ENCODE measurements at places on chromosomes 6 and 20. TPM values are rescaled to one million over a fixed set of nuclear protein-coding genes. Genes with fewer than 3 reads are reported as not detected.

- H3K27me3 ChIP-seq, result no peaks in the 10 kb centered on the region
- no peak overlapping the region for H3K27ac ChIP-seq
- no peak for DNase-seq
These were observed 85.5 kb upstream of the ZNF217 start for GRCh38 chr20:53678990-53679596.

DNA sequence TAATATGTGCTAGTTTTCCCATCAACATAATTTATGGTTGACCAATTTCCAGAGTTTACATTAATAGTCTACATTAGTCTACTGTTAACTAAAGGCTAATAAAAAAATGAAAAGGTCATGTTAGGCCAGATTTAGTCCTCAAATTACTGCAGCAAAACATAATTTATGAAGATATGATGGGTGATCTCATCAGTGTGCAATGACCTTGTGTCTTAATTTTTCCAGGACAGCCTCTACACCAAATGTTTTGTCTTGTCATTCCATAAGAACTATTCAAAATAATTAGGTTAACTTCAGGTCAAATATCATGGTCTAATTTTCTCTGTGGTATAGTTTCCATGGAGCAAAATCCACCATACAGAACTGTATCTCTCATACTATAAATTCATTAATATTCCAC, 234.2 kb downstream of the COL12A1 start:
- H3K4me1 ChIP-seq, result no peaks in the 10 kb centered on the region
- no peak overlapping the region for H3K4me3 ChIP-seq
- no peak for DNase-seq
- H3K27ac ChIP-seq, result no peak overlapping the region
- H3K27me3 ChIP-seq, result no peaks in the 10 kb centered on the region

DNA sequence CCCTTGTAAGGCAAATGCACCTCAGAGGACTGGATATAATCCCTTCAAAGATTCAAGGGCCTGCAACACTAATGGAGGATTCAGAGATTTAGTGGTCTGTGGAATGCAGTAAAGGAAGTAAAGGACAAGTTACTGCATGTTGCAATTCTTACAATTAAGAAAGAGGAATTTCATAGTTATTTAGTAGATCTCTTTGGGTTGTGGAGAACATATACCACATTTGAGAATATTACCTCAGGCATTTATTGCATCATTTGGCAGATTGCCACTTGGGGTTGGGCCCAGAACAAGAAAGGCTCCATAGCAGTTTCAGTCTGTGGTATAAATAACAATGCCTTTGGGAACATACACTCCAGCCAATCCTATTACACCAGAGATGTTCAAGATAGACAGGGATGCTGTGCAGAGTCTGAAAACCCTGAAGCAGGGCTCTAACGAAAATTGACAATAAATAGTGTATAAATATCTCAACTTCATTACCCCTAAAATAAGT, 20.9 kb upstream of the EPM2A start:
- no peak overlapping the region for H3K4me3 ChIP-seq
- H3K4me1 ChIP-seq, result no peaks in the 10 kb centered on the region
- H3K36me3 ChIP-seq, result no peaks in the 10 kb centered on the region

- no peaks in the 10 kb centered on the region for H3K36me3 ChIP-seq
- no peak overlapping the region for H3K27ac ChIP-seq
- DNase-seq, result no peak
These were observed 186.7 kb upstream of the CST7 start for GRCh38 chr20:24762371-24762770.

DNA sequence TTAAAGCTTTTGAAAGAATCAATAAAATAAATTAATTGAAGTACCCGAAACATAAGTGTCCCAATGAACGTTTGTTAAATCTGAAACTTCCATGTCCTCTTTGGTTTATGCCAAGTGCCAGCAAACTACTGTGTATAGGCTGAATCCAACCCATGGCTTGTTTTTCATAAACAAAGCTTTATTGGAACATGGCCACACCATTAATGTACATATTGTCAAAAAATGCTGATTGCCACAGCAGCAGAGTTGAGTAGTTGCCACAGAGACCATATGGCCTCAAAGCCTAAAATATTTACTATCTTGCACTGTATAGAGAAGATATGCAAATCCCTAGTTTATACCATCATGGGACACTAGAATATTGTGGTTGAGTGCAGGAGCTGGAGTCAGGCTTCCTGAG, 406.1 kb downstream of the MAFB start:
- no peaks in the 10 kb centered on the region for H3K27me3 ChIP-seq
- H3K36me3 ChIP-seq, result no peaks in the 10 kb centered on the region
- H3K4me3 ChIP-seq, result no peak overlapping the region
- H3K27ac ChIP-seq, result no peak overlapping the region
- no peaks in the 10 kb centered on the region for H3K4me1 ChIP-seq

DNA sequence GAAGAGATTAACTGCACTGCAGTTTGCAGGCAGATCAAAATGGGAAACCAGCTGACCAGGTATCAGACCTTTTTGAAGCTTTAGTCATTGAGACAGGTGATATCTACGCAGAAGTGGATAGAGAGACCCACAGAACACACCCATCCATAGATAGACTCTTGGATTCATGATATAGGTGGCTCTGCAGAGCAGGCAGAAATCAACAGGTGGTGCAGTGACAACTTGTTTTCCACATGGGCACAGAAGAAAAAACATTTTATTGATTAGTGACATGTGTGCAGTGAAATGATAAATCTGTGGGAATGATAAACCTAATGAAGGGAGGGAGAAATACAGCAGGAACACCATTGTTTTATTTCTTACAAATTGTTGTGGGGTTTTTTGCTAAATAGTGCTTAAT, 45.2 kb downstream of the NUDT3 start:
- H3K27ac ChIP-seq, result no peak overlapping the region
- H3K27me3 ChIP-seq, result no peaks in the 10 kb centered on the region
- H3K4me1 ChIP-seq, result no peaks in the 10 kb centered on the region
- H3K36me3 ChIP-seq, result no peaks in the 10 kb centered on the region
- H3K4me3 ChIP-seq, result no peak overlapping the region

DNA sequence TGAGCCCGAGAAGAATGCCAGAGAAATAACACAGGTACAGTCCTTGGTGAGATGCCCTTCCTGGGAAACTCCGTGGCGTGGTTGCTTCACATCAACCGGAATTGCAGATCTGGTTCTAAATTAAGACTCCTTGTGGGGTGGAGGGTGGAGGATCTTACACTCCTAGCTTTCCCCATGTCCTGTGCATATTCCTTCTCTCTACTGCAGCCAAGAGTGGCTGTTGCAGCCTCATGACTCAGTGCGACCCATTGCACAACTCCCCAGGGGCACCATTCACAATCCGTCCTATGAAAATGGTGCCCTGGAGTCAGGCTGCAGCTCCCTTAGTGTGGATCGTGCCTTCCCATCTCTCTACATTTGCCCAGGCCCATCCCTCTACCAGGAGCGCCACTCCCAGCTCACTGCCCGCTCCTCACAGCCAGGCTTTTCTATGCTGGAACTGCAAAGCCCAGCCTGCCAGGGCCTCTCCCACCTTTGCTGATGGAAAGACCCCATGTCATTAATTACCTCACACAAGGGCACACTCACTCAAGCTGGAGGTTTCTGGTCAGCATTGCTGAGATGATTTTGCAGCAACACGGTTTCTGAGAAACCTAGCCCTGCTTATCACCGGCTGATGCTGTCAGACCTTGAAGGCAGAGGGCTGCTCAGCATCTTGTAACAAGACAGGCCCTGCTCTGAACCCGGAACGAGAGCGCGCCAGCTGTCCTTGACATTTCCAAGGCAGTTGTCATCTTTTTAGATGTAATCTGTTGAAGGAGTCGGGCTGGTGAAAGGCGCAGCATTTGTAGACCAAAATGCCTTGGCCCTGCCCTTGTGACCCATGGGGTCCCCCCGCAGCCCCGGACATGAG, 39.7 kb downstream of the SIRPA start:
- DNase-seq, result no peak
- H3K36me3 ChIP-seq, result no peaks in the 10 kb centered on the region
- no peaks in the 10 kb centered on the region for H3K27me3 ChIP-seq
- H3K4me1 ChIP-seq, result no peaks in the 10 kb centered on the region
- H3K27ac ChIP-seq, result no peak overlapping the region

DNA sequence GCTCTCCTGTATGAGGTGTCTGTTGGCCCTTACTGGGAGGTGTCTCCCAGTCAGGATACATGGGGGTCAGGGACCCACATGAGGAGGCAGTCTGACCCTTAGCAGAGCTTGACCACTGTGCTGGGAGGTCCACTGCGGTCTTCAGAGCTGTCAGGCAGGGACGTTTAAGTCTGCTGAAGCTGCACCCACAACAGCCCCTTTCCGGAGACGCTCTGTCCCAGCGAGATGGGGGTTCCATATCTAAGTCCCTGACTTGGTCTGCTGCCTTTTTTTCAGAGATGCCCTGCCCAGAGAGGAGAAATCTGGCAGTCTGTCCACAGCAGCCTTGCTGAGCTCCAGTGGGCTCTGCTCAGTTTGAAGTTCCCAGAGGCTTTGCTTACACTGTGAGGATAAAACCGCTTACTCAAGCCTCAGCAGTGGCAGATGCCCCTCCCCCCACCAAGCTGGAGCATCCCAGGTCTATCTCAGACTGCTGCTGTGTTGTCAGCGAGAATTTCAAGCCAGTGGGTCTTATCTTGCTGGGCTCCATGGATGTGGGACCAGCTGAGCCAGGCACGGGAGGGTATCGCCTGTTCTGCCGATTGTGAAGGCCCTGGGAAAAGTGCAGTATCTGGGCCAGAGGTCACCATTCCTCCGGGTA, 36.3 kb upstream of the IBTK start:
- H3K27me3 ChIP-seq, result no peaks in the 10 kb centered on the region
- H3K27ac ChIP-seq, result no peak overlapping the region
- H3K4me1 ChIP-seq, result no peaks in the 10 kb centered on the region
- no peak overlapping the region for H3K4me3 ChIP-seq
- H3K36me3 ChIP-seq, result no peaks in the 10 kb centered on the region
- DNase-seq, result no peak

- H3K4me3 ChIP-seq, result no peak overlapping the region
- no peak overlapping the region for H3K27ac ChIP-seq
- peaks cover 3% of the 10 kb centered on the region for H3K4me1 ChIP-seq
- H3K36me3 ChIP-seq, result no peaks in the 10 kb centered on the region
These were observed 4.6 kb downstream of the SYTL3 start for GRCh38 chr6:158654498-158654897.

GRCh38 chr6:157383471-157383870, 2.5 kb downstream of the ZDHHC14 start:
- no peak overlapping the region for H3K27ac ChIP-seq
- no peaks in the 10 kb centered on the region for H3K36me3 ChIP-seq
- peaks cover 3% of the 10 kb centered on the region for H3K4me1 ChIP-seq
- H3K27me3 ChIP-seq, result no peaks in the 10 kb centered on the region

DNA sequence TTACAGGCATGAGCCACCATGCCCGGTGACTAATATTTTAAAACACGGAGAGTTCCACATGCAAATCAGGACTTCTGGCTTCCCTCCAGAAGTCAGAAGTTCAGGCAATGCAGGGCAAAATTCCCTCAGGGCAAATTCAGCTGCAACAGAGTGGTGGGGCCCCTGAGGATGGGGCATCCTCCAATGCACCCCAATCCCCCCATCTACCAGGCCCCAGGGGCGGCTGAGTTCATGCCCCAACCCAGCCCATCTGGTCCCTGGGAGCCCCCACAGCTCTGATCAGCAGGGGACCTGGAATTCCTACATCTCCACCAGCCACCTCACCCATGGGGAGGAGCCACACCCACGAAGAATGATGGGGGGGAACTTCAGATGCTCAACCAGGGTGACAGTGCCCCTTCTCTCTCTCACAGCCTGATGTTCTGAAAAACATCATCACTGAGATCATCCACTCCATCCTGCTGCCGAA, 22.6 kb downstream of the BPIFB1 start:
- no peaks in the 10 kb centered on the region for H3K27me3 ChIP-seq
- no peaks in the 10 kb centered on the region for H3K4me1 ChIP-seq
- DNase-seq, result no peak
- H3K36me3 ChIP-seq, result no peaks in the 10 kb centered on the region

DNA sequence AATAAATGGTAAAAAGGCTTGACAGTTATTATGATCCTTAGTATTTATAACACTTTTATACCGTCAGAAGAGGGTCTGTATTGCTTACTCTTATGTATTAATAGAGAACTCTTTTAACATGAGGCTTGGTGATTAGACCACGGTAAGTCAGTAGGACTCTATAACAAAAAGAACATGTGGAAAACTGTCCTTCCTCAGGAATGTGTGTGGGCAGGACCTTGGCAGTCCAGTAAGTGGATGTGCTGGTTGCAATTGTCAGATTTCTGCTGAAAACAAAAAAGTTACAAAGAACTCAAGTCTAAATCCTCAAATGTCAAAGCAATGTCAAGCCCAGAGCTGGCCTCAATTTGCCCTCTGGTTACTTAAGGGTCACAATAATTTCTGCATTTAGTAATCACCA, 81.1 kb downstream of the PLCG1 start:
- H3K27ac ChIP-seq, result no peak overlapping the region
- no peaks in the 10 kb centered on the region for H3K27me3 ChIP-seq
- no peaks in the 10 kb centered on the region for H3K4me1 ChIP-seq
- H3K36me3 ChIP-seq, result no peaks in the 10 kb centered on the region
- no peak for DNase-seq
- H3K4me3 ChIP-seq, result no peak overlapping the region

- no peak overlapping the region for H3K27ac ChIP-seq
- H3K4me3 ChIP-seq, result no peak overlapping the region
- no peaks in the 10 kb centered on the region for H3K4me1 ChIP-seq
- DNase-seq, result no peak
These were observed 598 bp downstream of the TMEM239 start for GRCh38 chr20:2816583-2817340.

- H3K4me1 ChIP-seq, result peaks cover 21% of the 10 kb centered on the region
- H3K27me3 ChIP-seq, result no peaks in the 10 kb centered on the region
- H3K4me3 ChIP-seq, result no peak overlapping the region
- DNase-seq, result peak; percentile 90
These were observed 8.8 kb downstream of the PXDC1 start for GRCh38 chr6:3742426-3743344.

DNA sequence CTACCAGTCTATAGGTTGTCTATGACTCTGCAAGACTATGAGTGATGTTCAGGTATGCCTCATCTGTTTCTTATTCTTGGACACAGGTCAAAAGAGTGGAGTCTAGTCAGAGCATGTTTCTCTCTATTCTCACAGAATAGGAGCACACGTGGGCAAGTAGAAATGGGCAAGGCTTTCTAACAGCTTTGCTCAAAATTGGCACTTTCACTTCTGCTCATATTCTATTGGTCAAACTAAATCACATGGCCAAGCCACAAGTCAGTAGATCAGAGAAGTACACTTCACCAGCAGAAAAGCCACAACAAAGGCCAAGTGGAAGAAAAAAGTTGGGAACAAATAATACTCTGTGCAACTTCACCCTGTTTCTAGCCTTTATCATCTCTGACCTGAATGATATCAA, 354.5 kb upstream of the SYNCRIP start:
- no peak overlapping the region for H3K4me3 ChIP-seq
- H3K27ac ChIP-seq, result no peak overlapping the region
- no peaks in the 10 kb centered on the region for H3K36me3 ChIP-seq
- no peaks in the 10 kb centered on the region for H3K4me1 ChIP-seq
- DNase-seq, result no peak

- no peaks in the 10 kb centered on the region for H3K27me3 ChIP-seq
- no peaks in the 10 kb centered on the region for H3K4me1 ChIP-seq
- H3K27ac ChIP-seq, result no peak overlapping the region
- H3K4me3 ChIP-seq, result no peak overlapping the region
These were observed 493.9 kb upstream of the MARCKS start for GRCh38 chr6:113363048-113363798.

The GNAS-AS1 gene
- 0.88 TPM for total RNA-seq

The CCR6 gene
- 0.54 TPM for total RNA-seq

The YTHDF1 gene
- 43.1 TPM for total RNA-seq

The CST3 gene
- total RNA-seq, result 852 TPM

The CFAP206 gene
- 2.5 TPM for total RNA-seq

The DSP gene
- total RNA-seq, result 96.2 TPM

The UBE2V1 gene
- total RNA-seq, result 99.1 TPM

The BPI gene
- total RNA-seq, result 0.16 TPM

The CRISP2 gene
- total RNA-seq, result not detected

The MYT1 gene
- total RNA-seq, result not detected

The OR2J3 gene
- not detected for total RNA-seq

All from kidney (tissue), 22 donors.